ENCODE measurements at places on chromosomes 1 and 21. TPM values are rescaled to one million over a fixed set of nuclear protein-coding genes. Genes with fewer than 3 reads are reported as not detected.

The LCE1A gene
- not detected for total RNA-seq

The DDR2 gene
- total RNA-seq = 173 TPM

GRCh38 chr1:97745912-97746311 lies 174.9 kb downstream of the DPYD start:
- no peak for DNase-seq

DNA sequence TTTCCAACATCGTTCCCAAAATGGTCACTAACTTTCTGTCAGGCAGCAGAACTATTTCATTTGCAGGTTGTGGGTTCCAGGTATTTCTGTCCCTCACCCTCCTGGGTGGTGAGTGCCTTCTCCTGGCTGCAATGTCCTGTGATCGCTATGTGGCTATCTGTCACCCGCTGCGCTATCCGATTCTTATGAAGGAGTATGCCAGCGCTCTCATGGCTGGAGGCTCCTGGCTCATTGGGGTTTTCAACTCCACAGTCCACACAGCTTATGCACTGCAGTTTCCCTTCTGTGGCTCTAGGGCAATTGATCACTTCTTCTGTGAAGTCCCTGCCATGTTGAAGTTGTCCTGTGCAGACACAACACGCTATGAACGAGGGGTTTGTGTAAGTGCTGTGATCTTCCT lies 9.3 kb downstream of the OR2AJ1 start:
- no peak for DNase-seq

- no peak for DNase-seq
Measured at GRCh38 chr1:152228831-152229230, 4.8 kb upstream of the HRNR start.

DNA sequence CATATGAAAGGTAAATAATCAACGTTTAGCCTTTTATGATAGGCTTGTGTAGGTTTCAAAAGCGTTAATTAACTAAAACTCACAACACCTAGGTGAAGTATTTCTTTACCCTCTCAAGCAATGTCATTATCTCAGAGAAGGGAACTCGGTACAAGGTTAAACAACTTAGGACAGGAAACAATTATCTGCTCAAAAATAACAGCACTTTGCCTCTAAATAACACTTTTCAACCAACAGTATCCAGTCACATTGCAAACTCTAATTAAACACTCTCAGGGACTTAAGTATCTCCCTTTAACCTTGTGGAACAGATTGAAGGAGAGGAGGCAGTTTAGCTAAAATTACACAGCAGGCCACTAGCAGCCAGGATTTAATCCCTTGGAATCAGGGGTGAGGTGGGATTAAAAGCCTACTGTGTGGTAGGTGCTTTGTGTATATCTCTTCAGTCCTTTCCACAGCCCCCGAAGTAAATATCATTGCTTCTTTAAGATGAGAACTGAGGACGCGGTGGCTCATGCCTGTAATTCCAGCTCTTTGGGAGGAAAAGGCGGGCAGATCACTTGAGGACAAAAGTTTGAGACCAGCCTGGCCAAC lies 5.2 kb upstream of the AKNAD1 start:
- no peak for DNase-seq

- no peak for DNase-seq
Measured at GRCh38 chr1:84939151-84939550, 46.1 kb upstream of the LPAR3 start.

DNA sequence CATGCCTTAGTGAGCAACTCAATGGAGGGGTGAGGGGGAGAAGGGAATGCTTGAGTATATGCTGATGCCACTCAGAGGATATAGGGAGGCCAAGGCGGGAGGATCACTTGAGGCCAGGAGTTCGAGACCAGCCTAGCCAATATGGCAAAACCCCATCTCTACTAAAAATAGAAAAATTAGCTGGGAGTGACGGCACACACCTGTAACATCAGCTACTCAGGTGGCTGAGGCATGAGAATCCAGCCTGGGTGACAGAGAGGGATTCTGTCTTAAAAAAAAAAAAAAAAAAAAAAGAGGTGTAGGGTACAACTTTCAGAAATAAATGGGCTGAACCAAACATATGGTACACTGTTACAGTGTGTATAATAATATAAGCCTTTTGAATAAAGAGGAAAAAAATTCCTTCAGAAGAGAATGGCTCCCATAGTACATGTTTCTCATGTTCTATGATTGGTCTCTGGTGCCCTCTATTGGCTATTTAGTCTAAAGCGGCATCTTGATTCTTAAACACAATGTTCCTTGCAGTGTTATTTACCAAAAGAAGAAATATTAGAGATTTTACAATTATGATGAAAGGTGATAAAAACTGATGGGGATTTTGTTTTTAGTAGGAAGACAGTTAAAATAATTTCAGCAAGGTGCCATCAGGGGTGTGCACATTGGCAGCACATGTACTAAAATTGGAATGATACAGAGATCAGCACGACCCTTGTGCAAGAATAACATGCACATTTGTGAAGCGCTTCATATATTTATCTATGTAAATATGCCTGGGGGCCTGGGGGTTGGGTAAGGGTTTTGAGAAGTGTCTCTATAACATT lies 109.8 kb downstream of the PATJ start:
- DNase-seq = no peak

DNA sequence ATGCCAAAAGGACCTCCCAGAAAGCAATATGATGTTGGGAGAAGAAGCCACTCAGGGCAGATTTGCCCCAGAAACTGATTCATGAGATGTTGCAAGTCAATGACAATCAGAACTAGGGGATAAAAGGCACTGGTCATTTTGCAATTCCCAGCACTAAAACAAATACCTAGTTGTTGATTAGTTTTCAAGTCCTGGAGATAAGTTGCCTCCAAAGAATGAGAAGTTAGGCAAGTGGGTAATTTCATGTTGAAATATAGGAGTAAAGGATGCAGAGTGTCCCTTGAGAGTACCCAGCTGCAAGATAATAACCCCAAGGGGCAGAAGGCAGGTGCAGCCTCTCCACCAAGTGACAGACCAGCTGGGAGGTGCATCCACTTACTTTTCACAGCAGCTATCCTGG lies 363.6 kb downstream of the PBX1 start:
- no peak for DNase-seq

- no peak for DNase-seq
Measured at GRCh38 chr1:179262183-179262582, 31.4 kb upstream of the SOAT1 start.

DNA sequence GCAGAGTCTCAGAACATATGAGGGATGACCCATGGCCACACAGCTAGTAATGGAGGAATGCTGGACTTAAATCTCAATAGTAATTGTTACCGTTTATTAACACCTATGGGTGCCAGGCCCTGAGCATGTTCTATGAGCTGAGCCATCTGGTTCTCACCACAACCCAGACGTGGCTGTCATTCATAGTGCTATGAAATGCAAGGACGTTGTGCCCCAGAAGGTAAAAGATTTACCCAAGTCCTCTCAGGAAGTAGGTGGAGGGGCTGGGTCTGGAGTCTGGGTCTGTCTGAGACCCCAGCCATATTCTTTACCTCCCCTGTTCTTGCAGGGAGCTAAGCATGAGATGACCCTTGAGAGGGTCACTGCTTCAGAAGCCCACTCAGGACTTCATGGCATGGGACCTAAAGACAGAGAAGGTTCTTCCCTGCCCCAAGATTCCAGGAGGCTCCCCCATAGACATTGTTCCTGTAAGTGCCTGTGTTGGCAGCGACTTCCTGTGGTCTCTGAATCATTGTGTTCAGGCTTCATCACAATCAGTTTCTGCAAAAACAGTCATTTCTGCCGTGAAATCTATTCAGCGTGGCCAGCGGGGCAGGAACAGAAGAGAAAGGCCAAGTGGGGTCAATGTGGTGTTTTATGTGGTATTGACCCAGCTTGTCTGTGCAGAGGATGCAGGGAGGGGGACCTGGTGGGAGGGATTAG lies 475.4 kb downstream of the PTPRU start:
- DNase-seq = no peak

DNA sequence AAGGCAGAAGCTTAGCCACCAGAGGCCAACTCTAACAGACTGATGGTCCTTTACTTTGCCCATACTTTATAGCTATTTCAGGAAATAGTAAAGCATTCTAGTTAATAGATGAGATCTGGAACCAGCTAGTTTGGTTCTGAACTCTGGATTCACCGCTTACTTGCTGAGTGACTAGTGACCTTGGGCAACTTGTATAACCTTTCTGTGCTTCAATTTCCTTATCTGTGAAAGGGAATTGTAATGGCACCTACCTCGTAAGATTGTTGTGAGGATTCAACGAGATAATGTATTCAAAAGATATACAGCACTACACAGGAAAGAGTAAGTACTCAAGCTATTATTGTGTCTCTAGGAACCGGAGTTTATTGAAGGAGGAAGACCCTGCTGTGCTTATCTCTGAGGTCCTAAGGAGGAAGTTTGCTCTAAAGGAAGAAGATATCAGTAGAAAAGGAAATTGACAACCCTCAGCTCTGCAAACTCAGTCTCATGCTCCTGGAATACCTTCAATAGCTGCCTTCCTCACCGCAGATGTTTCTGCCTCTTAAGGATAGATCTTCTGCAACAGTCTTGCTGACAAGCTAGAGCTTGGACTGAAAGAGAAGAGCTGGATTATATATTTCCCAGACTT lies 11.9 kb downstream of the MTFR1L start:
- peak; percentile 1 for DNase-seq

The CDK18 gene
- 4.5 TPM for total RNA-seq

- no peak for DNase-seq
Measured at GRCh38 chr1:28456078-28456477, 49.8 kb upstream of the RCC1 start.

DNA sequence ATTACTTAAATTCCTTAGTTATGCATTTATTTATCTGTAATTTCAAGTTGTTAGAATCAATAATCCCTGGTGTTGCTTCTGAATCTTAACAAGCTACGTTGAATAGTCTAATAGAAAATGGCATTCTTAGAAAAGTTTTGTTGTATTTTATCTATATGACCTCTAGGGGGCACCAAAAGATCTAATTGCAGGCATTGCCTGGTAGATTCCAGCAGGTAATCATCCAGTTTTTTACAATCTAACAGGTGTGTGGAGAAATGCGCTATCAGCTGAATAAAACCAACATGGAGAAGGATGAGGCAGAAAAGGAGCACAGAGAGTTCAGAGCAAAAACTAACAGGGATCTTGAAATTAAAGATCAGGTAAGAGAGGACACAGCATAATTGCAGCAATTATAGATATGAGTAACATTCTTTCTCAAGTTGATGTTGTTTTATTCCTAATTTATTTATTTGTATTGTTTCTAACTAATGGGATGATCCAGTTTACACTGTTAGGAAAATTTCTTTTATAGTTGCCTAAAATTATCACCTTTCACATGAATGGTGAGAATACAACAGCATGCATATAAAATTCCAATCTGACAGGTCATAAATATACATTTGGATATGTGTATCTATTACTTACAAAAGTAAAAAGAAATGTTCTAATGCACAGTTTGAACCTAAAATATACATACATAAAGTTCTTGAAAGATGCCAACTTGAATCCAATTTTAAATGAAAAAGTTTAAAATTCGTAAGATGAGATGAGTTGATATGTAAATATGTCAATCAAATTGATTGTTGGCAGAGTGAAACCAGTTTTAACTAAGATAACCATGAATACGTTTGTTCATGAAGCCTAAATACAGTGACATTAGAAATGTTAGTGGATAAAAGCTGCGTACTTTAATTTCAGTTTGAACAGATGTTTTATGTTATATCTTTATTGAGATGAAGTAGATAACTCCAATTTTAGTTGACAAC lies 88.4 kb downstream of the SDCCAG8 start:
- no peak for DNase-seq

The C1orf94 gene
- not detected for total RNA-seq

- no peak for DNase-seq
Measured at GRCh38 chr1:210328032-210328745, 513 bp upstream of the HHAT start.

The DIRAS3 gene
- 1.7 TPM for total RNA-seq

DNA sequence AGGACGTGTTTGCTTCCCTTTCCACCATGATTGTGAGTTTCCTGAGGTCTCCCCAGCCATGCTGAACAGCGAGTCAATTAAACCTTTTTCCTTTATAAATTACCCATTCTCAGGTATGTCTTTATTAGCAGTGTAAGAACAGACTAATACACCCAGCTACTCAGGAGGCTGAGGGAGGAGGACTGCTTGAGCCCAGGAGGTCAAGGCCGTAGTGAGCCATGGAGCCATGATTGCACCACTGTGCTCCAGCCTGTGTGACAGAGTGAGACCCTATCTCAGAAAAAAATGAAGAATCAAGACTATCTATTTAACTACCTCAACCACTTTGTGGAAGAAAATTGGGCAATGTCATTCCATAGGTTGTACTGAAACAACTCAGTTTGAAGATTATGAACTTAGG lies 54.6 kb upstream of the SEC16B start:
- DNase-seq = no peak

GRCh38 chr1:40903106-40903505 lies 40.9 kb upstream of the CITED4 start:
- no peak for DNase-seq

DNA sequence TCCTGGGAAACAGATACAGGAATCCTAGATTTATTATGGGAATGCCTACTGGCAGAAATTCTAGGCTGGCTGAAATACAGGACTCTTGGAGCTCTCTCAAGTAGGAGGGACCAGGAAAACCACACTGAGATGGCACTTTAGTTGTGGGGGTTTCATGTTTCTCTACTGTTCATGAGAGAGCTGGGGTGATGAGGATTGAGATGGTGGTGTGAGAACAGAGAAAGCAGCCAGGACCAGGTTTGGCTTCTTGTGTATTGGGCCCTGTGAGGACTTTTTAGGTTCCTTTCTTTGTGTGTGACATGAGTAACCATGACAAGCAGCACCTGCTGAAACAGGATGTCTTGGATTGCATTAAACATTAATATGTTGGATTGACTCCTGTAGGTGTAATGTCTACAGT lies 4.9 kb downstream of the ARID1A start:
- DNase-seq = no peak

The SAMD13 gene
- total RNA-seq = 0.81 TPM

GRCh38 chr1:56493826-56494225 lies 85.5 kb downstream of the PLPP3 start:
- no peak for DNase-seq

GRCh38 chr1:56525489-56526041 lies 53.8 kb downstream of the PLPP3 start:
- DNase-seq = no peak

DNA sequence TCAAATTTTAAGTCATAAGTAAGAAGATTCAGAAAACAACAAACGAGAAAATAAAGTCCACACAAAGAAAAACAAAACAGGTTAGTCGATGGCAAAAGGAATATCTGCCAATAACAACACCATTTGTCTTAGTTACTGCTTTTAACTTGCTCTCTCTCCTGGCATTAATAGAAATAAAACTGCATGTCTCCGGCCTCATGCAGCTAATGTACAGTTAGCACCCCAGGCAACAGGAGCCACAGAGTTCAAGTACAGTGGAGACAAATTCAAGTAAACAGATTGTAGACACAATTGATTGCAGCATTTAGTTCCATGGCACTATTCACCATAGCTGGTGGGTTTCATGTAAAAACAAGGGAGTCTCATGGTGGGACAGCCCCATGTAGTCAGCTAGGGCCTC lies 33.5 kb downstream of the SUSD4 start:
- DNase-seq = no peak

DNA sequence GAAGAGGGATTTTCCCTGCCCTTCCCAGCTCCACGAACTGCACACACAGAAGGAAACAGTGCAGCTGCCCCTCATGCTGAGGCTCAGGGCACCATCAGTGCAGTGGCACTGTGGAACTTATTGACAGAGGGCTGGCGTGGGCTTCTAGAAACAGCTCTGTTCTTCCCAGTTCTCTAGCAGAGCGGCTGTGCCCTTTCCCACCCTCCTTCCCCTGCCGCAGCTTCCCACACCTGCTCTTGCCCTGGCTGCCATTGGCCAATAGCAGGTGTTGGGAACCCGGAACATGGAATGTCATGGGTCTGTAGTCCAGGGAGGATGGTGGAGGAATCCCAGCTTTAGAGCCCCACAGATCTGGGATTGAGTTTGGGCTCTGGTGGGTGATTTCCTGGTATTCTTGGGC lies 343.8 kb downstream of the RPS6KC1 start:
- no peak for DNase-seq

Measured in osteocyte (in vitro differentiated cells).